Erythroblast (primary cell): ENCODE measurements at places on chromosomes 7 and 10.

DNA sequence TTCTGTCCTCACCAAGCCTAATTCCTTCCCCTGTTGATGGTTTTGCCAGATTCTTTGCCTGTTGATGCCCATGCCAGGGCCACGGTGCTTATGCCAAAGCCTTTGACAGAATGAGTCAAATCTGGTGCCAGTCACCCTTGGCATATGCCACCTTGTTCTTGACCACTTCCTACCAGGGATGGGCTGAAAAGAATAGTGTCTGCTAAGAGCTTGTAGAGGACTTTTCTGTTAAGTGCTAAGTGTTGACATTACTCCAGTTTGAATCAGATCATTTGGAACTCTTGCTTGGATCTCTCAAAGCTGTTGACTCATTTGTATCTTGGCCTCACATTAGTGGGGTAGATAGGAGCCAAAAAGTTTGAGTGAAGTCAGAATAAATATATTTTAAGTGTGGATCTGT, 661.2 kb downstream of the AUTS2 start:
- DNase-seq = no peak

- peak; percentile 44 for DNase-seq
These were observed 54.5 kb upstream of the SLF2 start for GRCh38 chr10:100858261-100858660.

- no peak for DNase-seq
These were observed 161.2 kb downstream of the ZNF33B start for GRCh38 chr10:42477170-42477569.

DNA sequence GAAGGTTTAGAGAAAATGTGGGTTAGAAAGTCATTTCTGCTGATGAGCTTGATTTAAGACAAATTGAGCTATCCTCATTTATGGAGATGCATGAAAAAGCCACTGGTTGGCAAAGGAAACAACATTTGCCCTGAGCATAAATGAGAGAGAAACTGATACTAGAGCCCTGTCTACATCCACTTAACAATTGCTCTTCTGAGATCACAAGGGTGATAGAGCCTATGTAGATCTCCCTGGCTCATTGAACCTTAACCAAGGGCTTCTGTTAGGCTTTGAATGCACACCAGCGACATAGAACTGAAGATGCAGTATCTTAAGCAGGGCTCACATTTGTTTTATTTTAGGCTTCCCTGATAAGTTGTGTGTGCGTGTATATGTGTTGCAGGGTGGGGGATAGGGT, 35.0 kb downstream of the GPR141 start:
- no peak for DNase-seq

DNA sequence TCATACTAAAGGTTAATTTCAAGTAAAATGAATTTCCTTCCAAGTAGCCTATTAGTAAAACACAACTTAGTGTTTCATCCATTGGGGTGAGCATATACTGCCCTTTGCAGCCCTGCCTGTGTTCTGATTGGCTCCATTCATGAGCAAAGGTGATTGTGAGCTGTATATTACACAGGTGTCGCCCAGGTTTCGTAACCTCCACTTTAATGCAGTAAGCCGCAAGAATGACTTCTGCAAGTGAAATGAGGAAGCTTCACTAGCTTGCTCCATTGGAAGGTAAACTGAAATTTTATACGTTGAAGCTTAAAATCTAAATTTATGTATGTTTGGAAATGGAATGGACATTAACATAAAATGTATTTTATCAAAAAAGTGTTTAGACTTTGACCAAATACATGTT, 24.4 kb downstream of the MTURN start:
- no peak for DNase-seq

- DNase-seq = no peak
These were observed 7.8 kb upstream of the UBE2D1 start for GRCh38 chr10:58326967-58327381.

- DNase-seq = no peak
These were observed 406.4 kb upstream of the VWC2 start for GRCh38 chr7:49367072-49367471.

GRCh38 chr10:14225379-14225778, 105.3 kb downstream of the FRMD4A start:
- no peak for DNase-seq

DNA sequence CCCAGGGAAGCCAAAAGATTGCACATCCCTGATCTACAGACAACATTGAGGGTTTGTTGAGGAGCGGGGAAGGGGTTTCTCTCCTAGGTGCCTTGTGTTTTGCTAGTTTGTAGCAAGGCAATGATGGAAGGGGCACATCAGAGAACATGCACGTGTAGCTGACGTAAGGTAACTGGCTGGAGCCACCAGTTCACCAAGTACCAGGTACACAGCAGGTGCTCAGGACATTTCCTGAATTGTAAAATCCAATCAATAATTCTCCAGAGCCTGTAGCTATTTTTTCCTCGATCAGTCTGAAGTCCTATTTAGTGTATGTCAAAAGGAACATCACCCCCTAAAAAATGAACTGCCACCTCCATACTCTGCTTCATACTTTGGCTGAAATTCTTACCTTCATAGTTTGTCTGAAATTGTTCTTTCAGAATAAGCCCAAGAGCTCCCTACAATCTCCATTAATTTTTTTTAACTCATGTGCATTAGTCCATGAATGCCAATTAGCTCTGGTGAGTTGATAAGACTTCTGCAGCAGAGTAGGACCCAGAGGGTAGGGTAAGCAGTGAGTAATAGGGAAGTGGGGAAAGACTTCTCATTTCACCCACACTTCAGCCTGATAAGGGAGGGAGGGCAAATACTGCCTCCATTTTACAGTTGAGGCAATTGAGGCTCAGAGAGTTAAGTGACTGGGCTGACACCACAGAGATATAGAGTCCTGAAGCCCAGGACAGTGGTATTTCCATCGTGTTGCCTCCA, 36.0 kb upstream of the SLC26A3 start:
- peak; percentile 74 for DNase-seq

GRCh38 chr10:71090801-71091200, 121.6 kb upstream of the UNC5B start:
- DNase-seq = no peak

DNA sequence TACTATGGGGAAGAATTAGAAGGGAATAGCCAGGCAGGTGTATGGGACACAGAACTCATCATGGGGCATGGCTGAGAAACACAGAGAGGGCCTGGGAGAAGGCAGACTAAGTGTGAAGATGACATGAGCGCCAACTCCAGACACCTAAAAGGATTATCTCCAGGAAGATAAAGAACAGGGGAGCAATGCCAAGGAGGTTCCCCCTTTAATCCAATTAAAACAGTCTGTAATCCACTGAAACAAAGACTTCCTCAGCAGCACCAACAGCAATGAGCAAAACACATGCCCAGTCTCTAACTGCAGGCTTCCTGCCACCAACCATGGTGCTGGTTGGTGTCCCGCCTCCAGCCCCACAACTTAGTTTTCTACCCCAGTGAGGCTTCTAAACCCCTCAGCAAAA, 108.9 kb downstream of the GRID1 start:
- DNase-seq = no peak

GRCh38 chr10:113709221-113709838, 29.6 kb downstream of the CASP7 start:
- no peak for DNase-seq

- DNase-seq = no peak
These were observed 110.3 kb downstream of the MKX start for GRCh38 chr10:27635290-27635689.

- DNase-seq = peak; percentile 7
These were observed 404.1 kb upstream of the MKI67 start for GRCh38 chr10:128530301-128530700.

GRCh38 chr7:153390955-153391354, 631.4 kb downstream of the ACTR3B start:
- no peak for DNase-seq

DNA sequence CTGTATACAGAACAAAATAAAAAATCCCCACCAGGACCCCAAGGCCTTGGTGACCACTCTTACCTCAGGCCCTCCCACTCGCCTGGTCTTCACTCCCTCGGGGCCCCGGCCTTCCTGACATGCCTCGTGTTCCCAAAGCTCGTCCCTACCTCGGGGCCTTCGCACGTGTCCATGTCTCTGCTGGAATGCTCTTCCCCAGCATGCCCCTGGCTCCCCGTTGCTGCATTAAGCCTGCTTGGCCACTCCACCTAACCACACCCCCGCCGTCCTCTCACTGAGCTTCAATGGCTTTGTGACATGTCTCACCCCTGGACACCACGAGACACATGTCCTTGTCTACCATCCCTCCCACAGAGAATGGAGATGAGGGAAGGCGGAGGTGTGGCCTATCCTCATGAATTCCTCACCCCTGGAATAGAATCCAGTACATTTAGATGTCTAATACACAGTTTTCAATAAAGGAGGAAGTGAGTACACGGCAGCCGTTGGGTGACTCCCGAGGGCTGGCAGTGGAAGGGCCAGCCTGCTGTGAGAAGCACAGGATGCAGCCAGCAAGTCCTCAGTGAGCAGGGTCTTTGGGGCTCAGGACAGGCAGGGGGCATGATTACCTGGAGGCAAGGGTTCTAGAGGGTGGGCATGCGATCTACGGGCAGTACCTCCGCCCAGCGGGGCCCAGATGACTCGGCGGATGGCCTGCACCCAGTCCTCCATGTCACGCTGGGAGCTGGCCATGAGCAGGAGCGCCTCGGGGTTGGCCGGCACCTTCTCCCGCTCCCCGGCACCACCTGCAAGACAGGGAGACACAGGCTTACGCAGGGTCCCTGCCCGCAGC, 125.7 kb downstream of the ARHGAP22 start:
- no peak for DNase-seq

GRCh38 chr10:11406746-11407145, 204.7 kb downstream of the USP6NL start:
- no peak for DNase-seq

- DNase-seq = no peak
These were observed 515.3 kb downstream of the GRID1 start for GRCh38 chr10:85851325-85851724.

DNA sequence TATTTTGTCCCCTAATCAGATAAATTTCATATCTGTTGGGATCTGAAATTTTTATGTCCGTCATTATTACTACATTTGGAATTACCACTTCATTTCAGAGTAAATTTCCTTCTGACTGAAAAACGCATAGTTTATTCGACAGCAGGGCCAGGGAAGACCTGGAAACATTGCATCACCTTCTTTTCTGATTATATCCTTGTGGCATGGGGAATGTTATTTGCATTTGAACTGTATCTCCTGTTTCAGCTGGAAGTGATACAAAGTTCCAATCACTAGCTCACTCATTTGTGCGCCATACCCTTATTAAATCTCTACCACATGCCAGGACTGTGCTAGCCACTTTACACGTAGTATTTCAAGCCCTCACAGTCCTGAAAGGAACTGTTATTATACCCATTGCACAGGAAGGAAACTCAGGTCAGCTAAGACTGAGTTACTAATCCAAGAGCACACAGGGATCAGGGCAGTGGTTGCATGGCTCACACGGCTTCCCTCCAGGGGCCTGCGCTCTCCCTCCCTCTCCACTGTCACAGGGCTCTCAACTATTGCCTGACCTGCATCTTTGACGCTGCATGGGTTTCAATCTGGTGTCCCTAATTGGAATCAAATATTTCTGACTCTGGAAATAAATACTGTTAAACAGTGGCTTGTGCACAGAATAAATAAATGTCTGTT, 84.4 kb upstream of the NANOS1 start:
- DNase-seq = no peak

DNA sequence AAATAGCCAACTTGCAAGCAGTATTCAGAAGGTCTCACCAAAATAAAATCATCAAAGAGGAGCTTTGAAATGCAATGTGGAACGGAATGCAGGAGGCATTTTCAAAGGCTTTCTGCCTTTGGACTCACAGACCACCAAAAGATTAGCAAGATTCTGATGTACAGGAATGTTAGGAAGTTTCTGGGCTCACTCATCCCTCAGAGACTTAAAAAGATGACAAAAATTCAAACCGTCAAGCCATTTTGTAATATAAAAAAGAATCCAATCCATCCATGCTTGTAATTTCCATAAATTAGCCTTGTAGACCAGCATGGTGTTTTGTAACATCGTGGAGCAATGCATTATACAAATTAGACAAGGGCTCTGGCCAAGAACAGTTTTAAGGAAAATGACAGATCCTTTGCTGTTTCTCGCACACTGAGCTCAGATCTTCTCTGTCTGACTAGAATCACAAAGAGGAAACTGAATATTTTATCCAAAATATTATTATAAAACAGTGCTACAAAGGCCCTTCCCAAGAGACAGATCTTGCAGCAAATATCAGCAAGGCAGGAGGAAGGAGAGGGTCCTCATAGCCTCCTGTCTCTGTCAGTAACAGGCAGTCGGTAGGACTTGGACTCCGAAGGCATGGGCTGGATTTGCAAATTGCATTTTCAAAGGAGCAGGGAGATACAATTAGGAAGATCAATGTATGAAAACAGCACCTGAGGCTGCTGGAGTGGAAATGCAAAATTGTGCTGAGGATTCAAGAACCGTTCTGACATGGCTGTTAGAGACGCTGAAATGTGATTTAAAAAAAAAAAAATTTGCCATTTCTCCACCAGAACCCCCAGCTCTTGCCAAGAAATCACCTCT, 57.4 kb upstream of the NRP1 start:
- no peak for DNase-seq

GRCh38 chr7:81484261-81484660, 285.6 kb downstream of the HGF start:
- DNase-seq = no peak

DNA sequence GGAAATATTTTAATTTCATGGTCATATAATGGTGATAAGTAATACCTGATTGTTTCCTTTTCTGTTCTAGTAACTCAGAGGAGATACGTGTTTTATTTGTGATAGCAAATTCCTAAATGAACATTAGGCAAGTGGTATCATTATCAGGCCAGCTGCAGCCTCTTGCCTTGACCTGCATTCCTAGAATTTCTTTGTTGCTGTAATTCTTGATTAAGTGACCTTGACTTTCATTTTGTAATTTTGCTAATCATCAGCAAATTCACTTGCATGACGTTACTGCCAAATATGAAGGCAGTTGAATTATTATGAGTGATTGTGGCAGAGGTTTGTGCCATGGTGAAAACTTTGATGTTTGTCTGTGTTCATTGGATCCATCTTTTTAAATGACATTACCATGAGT, 5.6 kb upstream of the AS3MT start:
- peak; percentile 75 for DNase-seq

GRCh38 chr10:24349379-24350001, 140.6 kb downstream of the KIAA1217 start:
- DNase-seq = no peak

- no peak for DNase-seq
These were observed at the start of gene MAT1A for GRCh38 chr10:80289451-80290287. TSS of gene MAT1A (minus strand) at chr10:80289658. CDS start at chr10:80289423, 235 bp downstream.

DNA sequence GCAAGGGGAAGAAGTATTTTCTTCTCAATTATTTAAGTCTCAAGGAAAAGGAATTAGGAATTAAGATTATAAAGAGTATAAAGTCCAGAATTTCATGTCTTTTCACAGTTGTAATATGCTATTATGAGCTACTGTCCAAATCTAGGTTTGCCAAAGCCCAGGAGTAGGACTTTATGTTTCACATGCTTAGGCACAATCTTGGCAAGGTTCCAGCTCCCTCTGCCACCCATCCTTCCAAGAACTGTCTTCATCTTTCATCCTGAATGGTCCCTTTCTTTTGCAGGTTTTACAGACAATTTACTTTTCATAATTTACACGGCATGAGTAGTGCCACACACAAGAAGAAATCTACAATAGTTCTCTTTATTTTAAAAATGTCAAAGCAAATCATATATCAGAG, 29.5 kb downstream of the SLC16A9 start:
- DNase-seq = no peak
